Stimulated activated CD8-positive, alpha-beta memory T cell treated with anti-CD3 and anti-CD28 coated beads, Interleukin-15, amount 100 ng/mL, for 24 hours (primary cell): ENCODE measurements at places on chromosomes 16 and 17.

DNA sequence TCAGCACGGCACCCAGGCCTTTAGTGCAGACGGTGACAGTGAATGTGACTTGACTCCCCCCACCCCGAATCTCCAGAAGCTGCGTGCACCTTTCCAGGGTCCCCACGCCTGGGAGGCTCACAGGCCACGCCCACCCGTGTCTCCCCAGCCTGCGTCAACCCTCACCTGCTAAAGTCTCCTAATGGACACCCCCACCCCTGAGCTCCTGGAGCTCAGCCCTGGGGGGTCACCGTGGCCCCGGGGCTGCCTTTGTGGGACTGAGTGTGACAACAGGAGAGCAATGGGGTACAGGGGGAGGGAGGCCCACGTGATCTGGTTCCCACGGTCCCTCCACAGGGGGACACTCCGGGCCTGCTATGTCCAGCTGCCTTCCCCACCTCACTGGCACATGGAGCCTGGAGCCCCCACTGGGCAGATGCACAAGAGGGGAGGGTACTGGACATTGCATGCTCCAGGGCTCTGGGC is 7.4 kb upstream of the FASN start:
- DNase-seq = no peak

DNA sequence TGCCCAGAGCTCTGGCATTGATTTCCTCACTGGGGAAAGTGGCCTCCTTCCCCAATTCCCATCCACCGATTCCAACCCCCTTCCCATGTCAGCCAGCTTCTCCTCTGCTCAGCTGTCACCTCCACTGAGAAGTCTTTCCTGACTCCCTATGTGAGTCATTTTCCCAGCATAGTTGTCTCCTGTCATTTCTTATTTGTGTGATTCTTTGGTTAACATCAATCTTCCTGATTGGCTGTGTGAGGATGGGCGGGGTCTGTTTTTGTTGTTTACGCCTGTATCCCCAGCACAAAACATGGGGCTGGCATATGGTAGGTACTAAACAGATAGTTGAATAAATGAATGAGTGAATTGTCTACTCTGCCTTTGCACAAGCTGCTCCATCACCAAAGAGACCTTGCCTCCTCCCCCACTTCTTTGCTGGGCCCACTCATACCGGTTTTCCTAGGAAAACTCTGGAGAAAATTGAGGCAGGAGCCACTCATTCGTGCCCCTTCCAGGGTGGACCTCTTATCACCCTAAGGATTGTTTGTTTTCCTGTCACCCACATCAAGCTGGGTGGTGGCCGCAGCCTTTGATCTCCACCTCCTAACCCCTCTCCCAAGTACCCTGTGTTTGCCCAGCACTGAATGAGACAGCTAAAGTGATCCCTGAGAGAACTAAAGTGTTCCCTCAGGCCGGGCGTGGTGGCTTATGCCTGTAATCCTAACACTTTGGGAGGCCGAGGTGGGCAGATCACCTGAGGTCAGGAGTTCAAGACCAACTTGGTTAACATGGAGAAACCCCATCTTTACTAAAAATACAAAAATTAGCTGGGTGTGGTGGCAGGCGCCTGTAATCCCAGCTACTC is 1.2 kb upstream of the GRB7 start:
- no peak for DNase-seq

DNA sequence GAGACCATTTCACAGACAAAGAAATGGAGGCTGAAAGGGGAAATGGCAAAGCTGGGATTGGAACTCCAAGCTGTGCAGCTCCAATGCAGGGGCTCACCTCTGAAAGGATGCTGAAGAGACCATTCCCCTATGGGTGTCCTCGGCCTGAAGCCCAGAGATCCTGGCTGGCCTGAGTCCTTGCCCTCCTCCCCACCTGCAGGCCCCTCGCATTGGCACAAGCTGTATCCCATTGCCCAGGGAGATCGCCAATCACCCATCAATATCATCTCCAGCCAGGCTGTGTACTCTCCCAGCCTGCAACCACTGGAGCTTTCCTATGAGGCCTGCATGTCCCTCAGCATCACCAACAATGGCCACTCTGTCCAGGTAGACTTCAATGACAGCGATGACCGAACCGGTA is 2.6 kb downstream of the CA7 start:
- DNase-seq = no peak

DNA sequence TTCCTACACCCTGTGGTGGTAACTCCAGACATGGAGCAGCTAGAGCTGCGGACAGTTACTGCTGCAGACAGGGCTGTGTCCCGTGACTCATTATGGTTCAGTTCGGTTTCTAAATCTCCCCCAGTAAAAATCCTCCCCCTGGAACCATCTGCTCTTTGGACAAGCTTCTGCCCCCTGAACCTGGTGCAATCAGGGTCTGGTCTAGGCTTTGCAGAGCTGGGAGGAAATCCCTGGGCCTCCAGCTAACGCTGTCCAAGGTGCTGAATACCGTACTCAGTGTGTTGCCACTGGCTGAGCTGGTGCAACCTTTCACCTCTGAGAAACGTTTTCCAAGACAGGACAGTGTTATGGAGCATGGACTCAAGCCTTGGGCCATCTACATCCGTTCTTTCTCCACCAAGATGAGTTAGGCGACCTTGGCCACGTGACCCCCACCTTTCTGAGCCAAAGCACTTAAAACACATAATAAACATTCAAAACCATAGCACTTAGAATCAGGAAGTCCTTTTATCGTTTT is 142.0 kb downstream of the CPPED1 start:
- no peak for DNase-seq

DNA sequence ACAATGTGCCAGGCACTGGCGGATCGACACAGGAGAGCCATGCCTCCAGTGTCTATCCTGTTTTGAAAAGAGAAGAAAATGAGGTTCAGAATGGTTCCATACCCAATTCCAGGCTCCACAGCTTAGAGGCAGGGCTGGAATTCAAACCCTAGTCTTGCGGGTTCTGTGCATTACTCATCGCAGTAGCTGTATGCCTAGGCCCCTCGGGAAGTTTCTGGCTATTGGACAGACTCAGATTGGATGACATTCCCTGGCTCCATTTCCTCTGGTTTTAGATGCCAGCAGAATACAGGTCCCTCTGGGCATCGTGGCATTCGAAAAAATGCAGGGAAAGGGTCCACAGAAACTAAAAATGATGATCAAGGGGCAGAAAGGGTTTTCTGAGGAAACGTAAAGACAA is 184.7 kb downstream of the COPRS start:
- no peak for DNase-seq

DNA sequence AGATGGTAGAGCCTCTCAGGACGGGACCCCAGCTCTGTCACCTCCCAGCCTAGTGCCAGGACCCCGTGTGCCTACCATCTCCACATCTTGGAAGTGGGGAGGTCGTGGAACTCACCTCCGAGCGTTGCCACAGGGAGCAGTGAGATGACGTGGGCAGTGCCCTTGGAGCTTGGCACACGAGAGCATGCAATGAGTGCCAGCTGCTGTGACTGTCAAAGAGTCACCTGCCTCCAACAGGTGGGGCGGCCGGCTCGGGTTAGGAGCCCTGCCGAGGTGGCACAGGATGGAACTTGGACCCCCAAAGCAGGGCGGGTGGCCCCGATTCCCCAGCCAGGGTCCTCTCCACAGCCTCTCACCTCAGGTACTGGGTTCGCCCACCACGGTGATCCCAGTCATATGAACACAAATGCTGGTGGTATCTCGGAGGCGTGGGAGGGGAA is 5.5 kb downstream of the VPS4A start:
- no peak for DNase-seq

DNA sequence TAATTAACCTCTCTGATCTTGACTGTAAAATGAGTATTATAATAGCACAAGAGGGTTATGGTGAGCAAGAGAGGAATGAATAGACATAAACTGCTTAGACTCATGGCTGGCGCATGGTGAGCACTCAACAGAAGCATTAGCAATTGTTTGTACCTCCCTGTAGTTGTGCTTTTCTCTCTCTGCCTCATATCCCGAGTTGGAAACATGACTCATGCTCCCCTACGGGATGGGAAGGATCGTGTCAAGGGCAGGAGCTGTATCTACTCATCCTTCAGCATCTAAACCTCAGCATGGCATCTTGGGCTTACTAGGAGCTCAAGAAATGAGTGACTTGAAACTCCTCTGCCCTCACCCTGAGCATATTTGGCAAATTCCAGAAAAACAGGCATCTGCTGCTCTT is 299.6 kb downstream of the MAP2K4 start:
- no peak for DNase-seq

GRCh38 chr16:49580751-49581303 is 207.2 kb downstream of the C16orf78 start:
- DNase-seq = no peak

DNA sequence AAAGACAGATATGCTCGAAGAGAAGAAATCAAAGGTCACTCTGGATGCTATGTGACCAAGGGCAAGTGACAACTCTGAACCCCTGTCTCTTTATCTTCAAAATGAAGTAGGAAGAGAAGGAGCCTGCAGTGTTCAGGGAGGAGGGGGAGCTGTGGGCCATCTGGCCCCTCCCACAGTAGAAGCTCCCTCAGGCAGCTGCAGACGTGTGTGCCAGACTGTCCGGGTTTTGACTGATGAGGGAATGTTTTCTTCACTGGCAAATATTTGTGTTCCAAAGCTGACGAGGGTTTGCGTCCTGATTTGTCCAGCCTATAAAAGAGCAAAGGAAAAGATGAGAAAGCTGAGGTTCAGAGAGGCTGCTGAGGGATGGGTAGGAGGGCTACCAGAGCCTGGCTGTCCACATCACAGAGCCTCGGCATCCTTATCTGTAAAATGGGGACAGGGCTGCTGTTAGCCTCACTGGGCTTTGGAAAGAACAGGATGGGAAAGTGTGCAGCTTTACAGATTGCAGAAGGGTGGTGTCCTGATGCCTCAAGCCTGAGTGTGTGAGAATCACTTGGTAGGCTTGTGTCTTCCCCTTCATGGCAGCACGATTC is 1.8 kb upstream of the GINS2 start:
- DNase-seq = no peak

- DNase-seq = no peak
These were observed 22.7 kb upstream of the CD300E start for GRCh38 chr17:74646231-74646630.

DNA sequence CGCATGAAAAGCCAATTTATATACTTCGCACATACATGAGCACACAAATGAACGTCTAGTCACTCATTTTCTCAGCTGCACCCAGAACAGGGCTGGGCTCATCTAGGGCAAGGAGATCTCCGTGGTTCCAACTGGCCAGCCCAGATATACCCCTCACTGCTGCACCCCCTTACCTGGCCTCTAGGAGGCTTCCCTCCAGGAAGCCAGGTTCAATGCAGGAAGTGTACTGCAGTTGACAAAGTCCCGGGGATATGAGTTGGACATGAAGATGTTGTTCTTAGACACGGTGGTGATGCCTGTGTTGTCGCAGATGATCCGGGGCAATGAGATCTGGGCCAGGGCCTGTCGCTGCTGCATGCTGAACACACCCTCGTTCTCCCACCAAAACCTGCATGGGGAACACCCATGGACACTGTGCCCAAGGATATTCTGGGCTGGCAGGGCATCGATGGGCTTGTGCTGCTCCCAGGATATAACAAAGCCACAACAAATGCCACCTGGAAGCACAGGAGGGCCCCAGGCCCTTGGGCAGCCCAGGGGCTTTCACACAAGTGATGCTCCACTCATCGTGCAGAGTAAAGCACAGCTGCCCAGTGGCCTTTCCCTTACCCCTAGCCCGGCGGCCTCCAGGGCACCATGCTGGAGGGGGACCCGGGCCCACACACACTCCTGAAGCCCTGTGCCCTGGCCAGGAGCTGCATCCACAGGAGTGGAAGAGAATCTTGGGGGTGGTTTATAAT is 10.1 kb downstream of the MPO start:
- no peak for DNase-seq

DNA sequence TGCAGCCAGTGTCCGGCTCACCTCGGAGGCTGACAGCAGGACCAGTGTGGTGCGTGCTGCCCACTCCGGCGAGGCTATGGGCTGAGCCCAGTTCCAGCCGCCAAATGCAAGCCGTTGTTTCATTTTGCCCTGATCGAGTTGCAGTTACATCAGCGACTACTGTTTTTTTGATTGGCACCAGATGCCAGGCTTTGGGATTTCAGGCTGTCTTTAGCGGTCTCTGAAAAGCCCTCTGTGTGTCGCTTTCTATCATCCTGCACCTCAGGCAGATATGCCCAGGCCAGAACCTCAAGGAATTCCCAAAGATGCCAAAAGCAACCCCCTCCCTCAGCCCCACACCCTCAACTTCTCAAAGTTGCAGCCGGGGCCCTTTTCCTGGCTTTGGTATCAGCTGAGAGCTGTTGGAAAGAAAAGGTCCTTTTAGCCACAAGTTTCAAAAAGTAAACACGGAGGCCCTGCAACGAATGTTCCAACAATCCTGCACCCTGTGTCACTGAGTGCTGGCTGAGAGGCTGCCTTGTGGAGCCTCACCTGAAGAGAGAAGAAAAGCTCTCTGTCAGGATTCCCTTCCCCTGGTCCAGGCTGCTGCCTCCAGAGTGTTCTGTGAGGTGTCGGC is 58.9 kb downstream of the WWP2 start:
- no peak for DNase-seq

DNA sequence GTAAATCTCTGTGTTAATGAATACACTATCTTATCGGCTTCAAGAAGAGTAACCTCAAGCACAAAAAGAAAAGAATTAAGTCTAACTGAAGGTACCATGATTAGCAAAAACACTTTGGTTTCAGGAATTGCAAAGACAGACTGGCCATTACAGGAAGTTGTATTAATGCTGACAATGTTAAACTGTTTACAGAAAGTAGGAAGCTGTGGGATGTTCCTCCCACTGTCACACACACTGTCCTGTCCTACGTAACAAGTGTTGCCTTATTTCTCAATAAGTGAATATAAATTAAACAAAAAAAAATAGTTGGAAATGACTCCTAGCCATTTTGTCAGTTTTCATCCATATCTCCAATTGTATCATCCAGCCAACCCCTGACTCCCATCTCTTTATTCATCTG is 8.6 kb downstream of the GNA13 start:
- DNase-seq = no peak

GRCh38 chr16:68612996-68613395 is 32.1 kb upstream of the CDH3 start:
- DNase-seq = no peak

GRCh38 chr16:7651803-7652570 is 319.3 kb downstream of the RBFOX1 start:
- no peak for DNase-seq

DNA sequence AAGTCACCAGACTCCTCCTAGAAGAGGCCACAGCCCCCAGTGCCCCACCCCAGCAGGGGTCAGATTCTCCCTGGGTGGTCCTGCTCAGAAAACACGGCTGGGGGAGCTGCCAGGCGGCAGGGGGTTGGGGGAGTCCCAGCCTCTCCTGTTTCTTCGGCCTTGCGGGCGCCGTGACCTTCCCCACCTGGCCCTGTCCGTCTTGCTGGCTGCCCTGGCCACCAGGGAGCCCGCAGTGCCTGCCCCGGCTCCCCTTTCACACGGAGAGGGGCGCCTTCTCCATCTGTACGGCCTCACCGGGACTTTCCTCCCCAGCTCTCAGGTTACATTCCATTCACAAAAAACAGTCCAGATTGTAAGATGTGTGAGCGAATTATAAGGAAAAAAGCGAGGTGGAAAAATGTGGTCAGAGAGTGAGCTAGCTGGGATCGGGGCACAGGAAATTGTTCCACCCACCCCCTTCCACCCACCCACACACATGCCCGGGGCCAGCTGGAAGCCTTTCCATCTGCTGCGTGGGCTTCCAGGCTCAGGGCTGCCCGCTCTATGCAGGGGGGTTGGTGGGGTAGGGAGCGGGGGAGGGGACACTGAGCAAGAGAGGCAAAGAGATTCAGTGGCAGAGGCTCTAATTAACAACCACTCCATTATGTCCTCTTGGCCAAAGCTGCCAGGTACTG is 14.6 kb upstream of the CIBAR2 start:
- no peak for DNase-seq

GRCh38 chr17:61427567-61427966 is 24.7 kb upstream of the TBX4 start:
- no peak for DNase-seq
